ENCODE measurements at places on chromosomes 13 and 19. TPM values are rescaled to one million over a fixed set of nuclear protein-coding genes. Genes with fewer than 3 reads are reported as not detected.
A peak's percentile ranks its signal among the peaks of the same experiment; 100 is the strongest.

DNA sequence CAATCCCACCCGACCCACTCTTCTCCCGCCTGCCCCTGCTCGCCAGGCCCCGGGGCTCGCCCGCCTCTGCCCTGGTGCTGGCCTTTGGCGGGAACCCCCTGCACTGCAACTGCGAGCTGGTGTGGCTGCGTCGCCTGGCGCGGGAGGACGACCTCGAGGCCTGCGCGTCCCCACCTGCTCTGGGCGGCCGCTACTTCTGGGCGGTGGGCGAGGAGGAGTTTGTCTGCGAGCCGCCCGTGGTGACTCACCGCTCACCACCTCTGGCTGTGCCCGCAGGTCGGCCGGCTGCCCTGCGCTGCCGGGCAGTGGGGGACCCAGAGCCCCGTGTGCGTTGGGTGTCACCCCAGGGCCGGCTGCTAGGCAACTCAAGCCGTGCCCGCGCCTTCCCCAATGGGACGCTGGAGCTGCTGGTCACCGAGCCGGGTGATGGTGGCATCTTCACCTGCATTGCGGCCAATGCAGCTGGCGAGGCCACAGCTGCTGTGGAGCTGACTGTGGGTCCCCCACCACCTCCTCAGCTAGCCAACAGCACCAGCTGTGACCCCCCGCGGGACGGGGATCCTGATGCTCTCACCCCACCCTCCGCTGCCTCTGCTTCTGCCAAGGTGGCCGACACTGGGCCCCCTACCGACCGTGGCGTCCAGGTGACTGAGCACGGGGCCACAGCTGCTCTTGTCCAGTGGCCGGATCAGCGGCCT is 4.1 kb downstream of the LRFN3 start:
- no peak for DNase-seq

DNA sequence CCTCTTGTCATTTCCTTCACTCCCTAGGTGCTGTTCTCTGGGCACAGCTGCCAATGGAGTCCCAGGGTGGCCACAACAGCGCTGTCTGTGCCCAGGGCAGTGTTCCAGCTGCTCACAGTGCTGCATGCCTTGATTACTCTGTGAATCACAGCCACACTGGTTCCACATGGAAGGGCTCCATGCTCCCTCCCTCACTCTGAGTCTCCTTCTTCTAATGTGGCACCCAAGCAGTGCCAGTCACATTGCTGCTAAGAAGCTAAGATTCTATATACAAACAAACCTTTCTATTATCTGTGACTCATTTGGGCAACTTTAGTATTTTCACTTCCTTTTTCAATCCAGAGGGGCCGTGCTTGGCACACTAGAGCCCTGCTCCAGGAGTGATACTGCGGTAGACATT is 248.7 kb downstream of the TDRD3 start:
- no peak for DNase-seq

DNA sequence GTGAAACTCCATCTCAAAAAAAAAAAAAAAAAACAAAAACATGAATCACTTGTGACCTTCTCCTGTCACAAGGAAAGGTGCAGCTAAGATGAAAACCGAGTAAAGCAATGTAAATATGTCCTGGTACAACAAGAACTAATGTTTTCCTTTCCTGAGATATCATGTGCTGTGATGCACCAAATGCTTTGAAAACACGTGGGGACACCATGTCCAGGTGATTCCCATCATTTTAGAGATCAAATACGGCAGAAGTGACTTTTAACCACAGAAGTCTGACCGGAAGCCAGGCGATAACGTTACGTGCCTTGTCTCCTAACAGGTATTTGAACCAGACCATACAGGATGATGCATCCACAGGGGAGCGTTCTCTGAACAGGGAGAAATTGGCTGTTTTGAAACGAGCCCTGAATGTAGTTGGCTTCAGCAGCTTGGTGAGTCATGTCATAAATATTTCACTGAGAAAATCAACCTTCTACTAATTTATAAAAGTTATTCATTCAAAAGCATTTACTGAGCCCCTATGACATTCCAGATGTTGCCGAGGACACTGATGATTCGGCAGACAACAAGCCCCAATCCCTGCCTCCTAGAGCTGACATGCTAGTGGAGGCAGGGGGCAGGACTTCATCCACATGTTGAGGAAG is 328.1 kb downstream of the MYO16 start:
- DNase-seq = no peak

DNA sequence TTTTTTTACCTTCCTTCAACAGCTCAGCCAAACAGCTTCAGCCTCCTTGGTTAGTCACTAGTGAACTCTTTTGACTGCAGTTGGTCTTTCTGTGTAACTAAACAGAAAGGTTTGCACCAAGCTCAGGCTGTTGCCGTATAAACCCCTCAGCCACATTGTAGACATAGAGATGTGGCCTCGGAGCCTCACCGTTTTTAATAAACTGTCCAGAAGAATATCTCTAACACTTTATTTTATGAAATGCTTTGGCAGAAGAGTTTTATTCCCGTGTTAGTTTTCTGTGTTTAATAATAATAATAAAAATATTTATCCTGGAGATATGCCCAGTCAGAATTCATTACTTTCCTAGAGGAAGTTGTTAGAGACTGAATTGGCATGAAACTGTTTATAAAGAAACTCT is 171.7 kb upstream of the MAB21L1 start:
- DNase-seq = no peak

DNA sequence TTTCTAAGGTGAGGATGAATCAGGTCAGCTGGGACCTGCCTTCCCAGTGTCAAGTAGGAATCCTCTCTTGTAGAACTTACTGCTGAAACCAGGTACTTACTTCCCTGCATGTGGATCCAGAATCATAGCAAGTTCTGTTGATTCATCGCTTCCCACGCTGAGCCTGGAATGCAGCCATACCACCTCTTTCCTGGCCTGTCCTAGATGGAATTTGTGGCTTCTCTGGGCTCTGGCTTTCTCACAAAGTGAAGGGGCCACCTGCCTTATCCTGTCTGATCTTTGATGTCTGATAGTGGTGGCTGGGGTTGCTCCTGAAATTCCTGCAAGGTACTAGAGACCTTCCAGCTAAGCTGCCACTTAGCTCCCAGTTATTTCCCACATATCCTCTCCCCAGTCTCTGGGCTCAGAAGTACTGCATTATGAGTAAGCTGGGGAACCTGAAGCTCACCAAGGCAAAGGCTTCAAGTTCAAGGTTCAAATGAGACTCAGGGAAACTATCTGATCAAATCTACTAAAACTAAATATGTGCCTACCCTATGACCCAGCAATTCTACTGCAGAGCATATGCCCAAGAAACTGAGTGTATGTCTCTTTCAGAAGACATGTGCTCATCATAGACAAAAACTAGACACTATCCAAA is 103.5 kb downstream of the SUCLA2 start:
- DNase-seq = no peak

DNA sequence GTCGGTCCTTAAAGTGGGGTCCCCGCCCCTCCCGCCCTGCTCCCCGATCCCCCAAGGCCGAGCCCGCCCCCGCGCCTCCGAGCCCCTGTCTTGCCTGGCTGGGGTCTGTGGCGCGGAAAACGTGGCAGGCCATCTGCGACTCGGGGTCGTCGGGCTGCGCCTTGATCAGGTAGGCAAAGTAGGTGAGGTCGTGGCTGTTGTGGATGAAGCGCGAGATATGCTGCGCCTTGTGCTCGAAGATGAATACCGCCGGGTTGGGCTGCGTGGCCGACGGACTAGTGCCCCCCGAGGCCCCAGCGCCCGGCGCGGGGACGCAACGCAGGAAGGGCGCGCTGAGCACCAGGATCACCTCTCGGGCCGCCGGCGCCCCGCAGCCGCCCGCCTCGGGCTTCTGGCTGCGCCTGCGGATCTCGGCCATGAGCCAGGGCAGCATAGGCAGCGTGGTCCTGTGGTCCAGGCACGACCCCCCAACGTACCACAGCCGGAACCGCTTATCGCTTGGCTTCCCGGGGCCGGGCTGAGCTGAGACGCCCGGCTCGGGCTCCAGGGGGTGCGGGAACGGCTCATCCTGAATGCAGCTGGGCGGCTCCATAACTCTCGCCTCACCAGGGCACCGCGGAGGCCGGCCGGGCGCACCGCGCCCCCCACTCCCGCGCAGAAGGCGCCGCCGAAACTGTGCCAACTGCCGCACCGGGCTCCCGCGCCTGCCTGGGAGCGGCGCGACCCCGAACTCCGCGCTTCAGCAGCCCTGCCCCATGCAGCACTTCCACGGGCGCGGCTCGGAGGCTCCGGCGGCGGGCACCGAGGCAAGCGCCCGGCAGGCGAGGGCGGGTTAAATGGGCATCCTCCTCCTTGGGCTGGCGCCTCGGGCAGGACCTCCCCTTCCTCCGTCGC is 546 bp downstream of the TBC1D4 start:
- peak; percentile 58 for DNase-seq

DNA sequence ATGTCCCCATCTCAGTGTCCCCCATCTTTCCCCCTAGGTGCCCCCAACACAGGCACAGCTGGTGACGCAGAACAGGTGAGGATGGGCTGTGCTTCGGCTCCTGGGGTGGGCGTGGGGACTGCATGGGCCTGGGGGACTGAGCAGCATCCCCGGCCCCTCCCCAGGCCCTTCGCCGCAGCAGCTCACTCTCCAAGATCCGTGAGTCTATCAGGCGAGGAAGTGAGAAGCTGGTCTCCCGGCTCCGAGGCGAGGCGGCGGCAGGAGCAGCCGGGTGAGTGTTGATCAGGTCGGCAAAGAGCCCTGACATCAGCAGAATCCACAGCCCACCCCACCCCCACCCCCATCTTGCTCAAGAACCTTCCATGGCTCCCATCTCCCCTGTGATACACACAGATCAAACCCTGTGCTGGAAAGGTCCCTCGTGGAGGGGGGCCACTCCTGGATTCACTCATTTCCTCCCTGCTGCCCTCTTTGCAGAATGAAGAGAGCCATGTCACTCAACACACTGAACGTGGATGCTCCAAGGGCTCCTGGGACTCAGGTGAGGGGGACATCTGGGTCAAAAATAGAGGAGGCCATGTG is 10.0 kb downstream of the KLC3 start:
- no peak for DNase-seq

GRCh38 chr13:78183732-78184131 is 265.1 kb upstream of the EDNRB start:
- DNase-seq = no peak

GRCh38 chr19:14400951-14401431 is 18.1 kb downstream of the DDX39A start:
- no peak for DNase-seq

DNA sequence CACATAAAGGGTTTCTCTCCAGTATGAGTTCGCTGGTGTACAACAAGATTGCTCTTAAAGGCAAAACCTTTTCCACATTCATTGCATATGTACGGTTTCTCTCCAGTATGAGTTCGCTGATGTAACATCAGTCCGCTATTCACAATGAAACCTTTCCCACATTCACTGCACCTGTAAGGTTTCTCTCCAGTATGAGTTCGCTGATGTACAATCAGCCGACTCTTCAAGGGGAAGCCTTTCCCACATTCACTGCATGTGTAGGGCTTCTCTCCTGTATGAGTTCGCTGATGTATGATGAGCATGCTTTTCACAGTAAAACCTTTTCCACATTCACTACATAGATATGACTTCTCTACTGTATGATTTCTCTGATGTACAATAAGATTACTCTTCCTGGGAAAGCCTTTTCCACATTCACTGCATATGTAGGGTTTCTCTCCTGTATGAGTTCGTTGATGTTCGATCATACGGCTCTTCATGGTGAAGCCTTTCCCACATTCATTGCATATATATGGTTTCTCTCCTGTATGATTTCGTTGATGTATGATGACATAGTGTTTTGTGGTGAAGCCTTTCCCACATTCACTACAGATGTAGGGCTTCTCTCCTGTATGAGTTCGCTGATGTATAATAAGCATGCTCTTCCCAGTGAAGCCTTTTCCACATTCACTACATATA is 6.0 kb upstream of the ZNF614 start:
- no peak for DNase-seq

- DNase-seq = peak; percentile 57
Measured at GRCh38 chr19:39506944-39507714, 7.8 kb upstream of the SELENOV start.

- no peak for DNase-seq
Measured at GRCh38 chr13:33735276-33735675, 82.7 kb upstream of the RFC3 start.

- DNase-seq = peak; percentile 50
Measured at GRCh38 chr19:20664901-20665781, 3.8 kb upstream of the ZNF626 start.

DNA sequence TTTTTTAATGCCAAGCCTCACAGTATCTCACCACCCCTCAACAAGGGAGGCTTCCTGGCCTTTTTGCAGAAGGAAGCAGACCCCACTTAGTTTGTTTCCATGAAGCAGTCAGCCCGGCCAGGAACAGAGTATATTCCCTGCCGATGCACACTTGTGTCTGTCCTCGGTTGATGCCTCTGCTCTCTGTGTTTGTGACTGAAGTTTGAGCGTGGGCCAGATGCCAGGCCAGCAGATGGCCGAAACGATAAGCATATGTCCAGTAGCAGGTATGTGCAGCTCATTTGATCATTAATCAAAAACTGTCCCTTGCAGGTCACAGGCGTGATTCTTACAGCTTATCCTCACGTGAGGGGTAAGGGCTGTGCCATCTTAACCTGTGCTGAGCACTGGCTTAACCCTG is 144.0 kb downstream of the IRS2 start:
- no peak for DNase-seq

- DNase-seq = no peak
Measured at GRCh38 chr13:43947897-43948458, 68.3 kb downstream of the LACC1 start.

- DNase-seq = no peak
Measured at GRCh38 chr19:37079238-37079637, 1.0 kb downstream of the ZNF420 start.

DNA sequence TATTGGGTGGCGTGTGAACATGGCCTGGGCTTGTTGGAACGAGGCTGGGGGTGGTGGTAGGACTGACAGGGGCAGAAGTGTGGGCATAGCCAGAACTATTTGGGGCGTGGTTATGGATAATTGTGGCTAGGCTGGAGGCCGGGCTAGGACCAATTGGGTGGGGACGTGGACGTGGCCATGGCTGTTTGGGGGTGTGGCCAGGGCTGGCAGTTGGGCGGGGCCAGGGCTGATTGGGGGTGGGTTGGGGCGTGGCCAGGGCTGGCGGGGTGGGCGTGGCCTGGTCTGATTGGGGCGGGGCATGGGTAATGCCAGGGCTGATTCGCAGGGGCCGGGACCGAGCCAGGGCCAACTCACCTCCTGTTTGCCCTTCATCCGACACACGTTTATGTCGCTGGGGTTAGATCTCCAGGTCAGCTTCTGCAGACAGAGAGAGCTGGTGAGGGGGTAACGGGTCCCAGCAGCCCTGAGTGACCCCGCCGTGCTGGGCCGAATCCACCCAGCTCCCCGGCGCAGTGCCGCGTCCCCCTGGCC is 2.8 kb downstream of the SEMA6B start:
- no peak for DNase-seq

GRCh38 chr13:53338760-53339159 is 310.1 kb downstream of the OLFM4 start:
- DNase-seq = no peak

CD70 gene
- total RNA-seq = not detected

SELENOV gene
- total RNA-seq = not detected

ZNF729 gene
- total RNA-seq = not detected

KLK8 gene
- total RNA-seq = not detected

AXL gene
- total RNA-seq = 13.8 TPM

RETN gene
- total RNA-seq = not detected

ALKBH7 gene
- 139 TPM for total RNA-seq

MIDN gene
- total RNA-seq = 59.7 TPM

LRRC63 gene
- 0.17 TPM for total RNA-seq

Measured in left ventricle myocardium superior (tissue), 1 donor.